ENCODE measurements at places on chromosomes 1 and 21.
A peak's percentile ranks its signal among the peaks of the same experiment; 100 is the strongest.

GRCh38 chr1:166692346-166692745, 146.9 kb upstream of the POGK start:
- DNase-seq = no peak

DNA sequence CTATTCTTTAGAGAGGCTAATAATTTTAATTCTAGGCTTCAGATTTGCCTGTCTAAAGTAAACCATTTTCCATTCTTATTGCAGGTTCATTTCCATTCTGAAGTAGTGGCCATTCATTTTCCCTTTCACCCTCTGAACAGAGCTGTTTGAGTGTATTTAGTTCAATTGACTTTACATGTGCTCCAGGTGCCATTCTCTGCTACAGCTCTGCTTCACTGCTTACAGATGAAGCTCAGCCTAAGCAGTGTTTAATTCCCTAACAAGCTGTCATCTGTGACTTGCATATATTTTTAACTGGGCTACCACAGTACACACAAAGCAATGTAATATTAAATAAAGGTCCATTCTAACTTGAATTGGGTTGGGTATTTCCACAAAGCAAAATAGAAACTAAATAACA, 1031.6 kb downstream of the KCNT2 start:
- peak; percentile 72 for DNase-seq

GRCh38 chr1:83318366-83318765, 680.6 kb downstream of the TTLL7 start:
- DNase-seq = no peak

DNA sequence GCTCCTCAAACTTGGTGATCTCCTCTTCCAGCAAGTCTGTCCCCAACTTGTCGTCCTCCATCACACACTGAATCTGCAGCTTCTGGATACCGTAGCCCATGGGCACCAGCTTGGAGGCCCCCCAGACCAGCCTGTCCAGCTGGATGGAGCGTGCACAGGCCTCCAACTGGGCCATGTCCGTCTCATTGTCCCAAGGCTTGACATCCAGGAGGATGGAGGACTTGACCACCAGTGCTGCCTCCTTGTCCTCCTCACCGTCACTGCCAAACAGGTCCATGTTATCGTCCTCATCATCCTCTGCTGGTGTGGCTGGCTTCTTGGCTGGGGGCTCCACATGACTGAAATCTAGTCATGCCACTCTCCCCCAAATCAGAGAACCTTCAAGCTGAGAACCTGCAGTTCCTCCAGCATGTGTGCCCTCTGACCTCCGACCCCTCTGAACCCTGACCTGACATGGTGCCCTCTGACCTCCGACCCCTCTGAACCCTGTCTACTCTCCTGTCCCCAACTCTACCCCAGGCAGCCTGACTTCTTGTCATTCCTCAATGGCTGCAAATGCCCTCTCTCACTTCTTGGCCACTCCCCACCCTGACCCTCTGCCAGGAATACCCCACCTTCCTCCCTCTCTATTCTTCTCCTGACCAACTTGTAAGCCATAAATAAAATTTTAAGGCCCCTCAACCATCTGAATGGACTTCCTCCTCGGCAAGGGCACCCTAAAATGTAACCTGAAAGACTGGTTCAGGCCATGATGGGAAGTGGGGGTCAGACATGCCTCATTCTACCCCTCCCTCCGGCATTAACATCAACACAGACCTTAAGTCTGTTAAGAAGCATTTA, 275.7 kb upstream of the C1orf174 start:
- no peak for DNase-seq

DNA sequence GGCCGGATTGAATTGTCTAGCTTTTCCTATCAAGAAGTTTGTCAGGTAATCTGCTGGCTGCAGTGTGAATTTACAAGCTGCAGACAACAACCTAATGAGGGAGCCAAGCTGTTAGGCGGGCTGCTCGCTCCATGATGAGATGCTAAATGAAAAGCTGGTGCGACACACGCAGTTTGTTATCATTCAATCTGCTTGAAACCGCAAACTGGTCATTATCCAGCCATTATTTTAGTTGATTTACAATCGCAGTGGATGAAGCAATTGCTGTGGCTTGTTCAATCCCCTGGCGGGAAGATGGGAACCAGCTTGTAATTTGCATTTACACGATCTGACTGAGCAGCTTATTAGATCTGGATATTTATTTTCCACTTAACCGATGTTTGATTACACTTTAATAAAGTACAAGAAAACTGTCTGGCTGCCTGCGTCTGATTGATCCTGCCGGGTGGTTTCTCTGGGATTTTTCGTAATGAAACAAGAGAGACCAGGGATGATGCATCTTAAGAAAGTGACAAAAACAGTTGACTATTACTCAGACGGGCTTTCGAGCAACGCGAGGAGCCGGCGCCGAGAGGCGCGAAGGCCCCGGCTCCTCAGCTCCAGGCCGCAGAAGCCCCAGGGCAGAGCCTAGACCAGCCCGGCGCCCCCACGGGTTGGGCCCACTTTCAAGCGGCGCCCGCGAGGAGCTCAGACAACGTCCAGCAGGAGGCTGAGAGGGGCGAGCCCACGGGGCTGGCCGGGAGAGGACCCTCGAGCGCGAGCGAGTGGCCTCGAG, 118.0 kb upstream of the BARHL2 start:
- no peak for DNase-seq

GRCh38 chr1:6271006-6271405, 10.1 kb upstream of the GPR153 start:
- DNase-seq = no peak

DNA sequence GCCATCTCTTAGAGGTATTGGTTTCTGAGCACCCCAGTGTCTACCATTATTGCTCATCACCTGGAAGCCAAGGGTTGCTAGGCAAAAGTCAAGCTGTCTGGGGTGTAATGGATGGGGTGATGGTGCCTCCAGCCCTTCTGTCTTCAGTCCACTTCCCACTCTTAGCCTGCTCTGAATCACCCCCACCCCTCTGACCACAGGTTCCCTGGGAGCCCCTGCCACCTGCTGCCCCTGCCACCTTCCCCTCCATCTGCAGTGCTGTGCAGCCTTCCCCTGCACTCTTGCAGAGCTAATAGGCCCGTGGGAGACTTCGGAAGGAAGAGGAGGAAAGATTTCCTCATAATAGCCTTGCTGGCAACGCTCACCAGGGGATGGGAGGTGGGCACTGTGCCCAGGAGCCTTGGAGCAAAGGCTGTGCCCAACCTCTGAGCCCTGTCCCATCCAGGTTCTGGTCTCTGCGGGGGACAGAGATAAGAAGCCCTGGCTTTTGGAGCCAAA, 35.5 kb downstream of the CAPN2 start:
- no peak for DNase-seq

DNA sequence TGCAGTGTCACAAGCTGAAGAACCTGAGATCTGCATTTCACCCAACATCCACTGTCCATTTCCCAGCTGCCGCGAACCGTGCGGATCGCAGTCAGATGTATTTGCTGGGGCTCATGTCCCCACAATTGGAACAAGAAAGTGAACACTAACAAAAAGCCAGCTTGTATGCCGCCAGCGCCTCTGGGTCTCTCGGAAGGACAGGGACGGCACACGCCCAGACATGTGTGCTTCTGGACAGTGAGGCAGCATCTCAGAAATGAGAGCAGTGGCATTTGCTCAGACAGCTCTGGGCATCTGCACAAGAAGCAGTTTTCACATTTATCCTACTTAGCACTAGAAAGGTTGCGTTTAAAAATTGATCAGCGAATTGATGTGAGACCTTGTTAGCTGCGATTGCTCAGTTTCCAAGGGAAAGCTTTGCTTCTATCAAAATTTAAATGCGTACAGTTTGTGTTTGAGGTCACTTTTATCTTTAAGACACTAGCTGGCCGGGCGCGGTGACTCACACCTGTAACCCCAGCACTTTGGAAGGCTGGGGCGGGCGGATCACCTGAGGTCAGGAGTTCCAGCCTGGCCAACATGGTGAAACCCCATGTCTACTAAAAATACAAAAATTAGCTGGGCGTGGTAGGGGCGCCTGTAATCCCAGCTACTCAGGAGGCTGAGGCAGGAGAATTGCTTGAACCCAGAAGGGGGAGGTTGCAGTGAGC, 28.7 kb downstream of the KCNAB2 start:
- no peak for DNase-seq

DNA sequence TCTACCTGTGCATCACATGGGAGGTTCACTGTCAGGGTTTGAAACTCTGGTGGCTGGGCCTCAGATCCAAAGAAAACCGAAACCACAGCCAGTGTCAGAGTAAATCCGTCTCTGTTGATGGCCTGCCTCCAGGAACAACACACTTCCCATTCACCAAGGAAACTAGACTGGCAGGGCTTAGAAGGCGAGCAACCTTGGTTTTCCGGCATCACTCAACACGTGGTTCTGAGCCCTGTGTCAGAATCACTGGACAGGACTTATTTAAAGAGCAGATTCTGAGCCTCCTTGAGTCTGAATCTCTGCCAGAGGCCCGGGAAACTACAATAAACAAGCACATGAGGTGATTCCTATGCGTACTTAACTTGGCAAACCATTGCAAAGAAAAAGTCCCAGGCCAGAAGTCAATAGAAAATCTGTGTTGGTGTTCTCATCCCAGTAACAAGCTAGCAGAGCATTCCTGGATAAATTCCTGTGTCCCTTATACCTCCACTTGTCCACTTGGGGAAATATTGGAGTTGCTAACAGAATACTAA, 70.0 kb downstream of the KCTD3 start:
- DNase-seq = no peak

- no peak for DNase-seq
These were observed 14.8 kb downstream of the RPS6KC1 start for GRCh38 chr1:213065800-213066199.

All from NCI-H1092 treated with DMSO at 0.1 percent for 48 hours (cell line).